ENCODE measurements at places on chromosomes 16 and 17. TPM values are rescaled to one million over a fixed set of nuclear protein-coding genes. Genes with fewer than 3 reads are reported as not detected.

DNAH17 gene
- 0.11 TPM for total RNA-seq

GNGT2 gene
- 16.8 TPM for total RNA-seq

PLK1 gene
- 75.3 TPM for total RNA-seq

FHOD1 gene
- 134 TPM for total RNA-seq

SPNS3 gene
- 3.3 TPM for total RNA-seq

Measured in activated T-helper 2 cell treated with anti-CD3 and anti-CD28 coated beads, Interferon-gamma antibody, Interleukin-2, Interleukin-4, amounts not matched to agents 10 μg/mL and 5 μg/mL and 100 μg/mL, durations not matched to agents 14 hours and 24 hours and 36 hours (primary cell).